ENCODE measurements at places on chromosomes 16 and 17.

DNA sequence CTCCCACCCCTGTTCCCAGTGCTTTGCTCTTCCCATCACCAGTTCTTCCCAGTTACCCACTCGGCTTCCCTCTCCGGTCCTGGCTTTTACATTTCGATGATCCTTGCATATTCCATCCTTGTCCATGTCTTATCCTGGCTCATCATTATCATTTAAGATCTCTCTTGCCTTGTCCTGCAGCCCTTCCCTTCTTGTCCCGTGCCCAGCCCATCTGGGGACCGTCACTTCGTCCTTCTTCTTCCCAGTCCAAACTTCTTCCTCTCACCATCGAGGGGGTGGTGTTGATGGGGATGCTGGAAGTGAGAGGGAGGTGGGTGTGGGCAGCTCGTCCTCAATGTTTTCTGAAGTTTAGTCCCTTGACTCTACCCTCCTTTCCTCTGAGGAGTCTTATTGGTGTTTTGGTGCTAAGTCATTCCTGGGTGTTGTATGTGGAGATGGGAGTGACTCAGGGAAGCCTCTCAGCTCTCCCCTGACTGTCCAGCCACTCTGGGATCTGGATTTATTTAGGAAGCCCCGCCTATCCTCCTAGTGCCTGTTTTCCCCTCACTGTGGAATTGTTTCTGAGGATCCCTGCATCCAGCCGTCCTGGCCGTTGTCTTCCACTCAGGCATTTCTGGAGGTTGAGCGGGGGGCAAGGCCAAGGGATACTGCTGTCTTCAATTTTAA is 975 bp downstream of the SNX29 start:
- DNase-seq, result no peak

DNA sequence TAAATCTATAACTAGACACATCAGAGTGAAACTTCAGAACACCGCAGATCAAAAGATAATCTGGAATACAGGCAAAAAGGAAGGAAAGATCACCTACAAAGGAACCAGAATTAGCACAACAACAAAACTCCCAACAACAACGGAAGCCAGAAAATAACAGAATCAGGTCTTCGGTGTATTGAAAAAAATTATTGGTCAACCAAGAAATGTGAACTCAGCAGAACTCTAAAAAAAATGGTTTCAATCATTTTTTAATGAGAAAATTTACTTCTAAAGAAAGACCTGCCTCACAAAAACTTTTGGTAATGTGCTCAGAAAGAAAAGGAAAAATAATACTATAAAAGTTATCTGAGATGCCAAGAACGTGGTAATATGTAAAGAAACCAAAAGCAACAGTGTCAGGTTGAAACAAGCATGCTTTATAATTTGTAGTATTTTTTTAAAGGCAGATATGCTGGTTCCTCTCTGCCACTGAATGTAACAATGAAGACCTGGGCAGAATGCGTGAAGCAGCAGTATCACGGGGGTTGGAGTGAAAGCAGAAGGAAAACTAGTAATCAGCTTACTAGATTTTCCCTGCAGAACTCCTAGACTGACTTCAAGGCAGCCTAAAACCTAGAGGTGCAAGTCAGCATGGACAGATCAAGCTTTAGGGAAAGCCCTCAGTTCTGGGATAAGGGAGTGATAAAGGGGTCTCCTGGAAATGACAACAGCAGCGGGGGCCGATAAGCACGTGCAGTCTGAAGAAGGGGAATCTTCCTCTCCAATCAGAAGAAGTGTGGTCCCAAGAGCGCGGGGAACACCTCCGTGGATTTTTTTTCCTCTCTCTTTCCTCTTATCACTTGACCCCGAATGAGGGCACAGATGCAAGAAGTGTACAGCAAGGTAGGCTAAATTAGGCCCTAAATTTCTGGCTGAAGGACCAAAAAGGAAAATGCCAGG is 80.9 kb upstream of the TEKT1 start:
- no peak for DNase-seq

GRCh38 chr16:1054660-1055556 is 17.6 kb upstream of the SSTR5 start:
- DNase-seq, result no peak

- DNase-seq, result no peak
These were observed 90.7 kb downstream of the SOCS1 start for GRCh38 chr16:11165349-11165748.

DNA sequence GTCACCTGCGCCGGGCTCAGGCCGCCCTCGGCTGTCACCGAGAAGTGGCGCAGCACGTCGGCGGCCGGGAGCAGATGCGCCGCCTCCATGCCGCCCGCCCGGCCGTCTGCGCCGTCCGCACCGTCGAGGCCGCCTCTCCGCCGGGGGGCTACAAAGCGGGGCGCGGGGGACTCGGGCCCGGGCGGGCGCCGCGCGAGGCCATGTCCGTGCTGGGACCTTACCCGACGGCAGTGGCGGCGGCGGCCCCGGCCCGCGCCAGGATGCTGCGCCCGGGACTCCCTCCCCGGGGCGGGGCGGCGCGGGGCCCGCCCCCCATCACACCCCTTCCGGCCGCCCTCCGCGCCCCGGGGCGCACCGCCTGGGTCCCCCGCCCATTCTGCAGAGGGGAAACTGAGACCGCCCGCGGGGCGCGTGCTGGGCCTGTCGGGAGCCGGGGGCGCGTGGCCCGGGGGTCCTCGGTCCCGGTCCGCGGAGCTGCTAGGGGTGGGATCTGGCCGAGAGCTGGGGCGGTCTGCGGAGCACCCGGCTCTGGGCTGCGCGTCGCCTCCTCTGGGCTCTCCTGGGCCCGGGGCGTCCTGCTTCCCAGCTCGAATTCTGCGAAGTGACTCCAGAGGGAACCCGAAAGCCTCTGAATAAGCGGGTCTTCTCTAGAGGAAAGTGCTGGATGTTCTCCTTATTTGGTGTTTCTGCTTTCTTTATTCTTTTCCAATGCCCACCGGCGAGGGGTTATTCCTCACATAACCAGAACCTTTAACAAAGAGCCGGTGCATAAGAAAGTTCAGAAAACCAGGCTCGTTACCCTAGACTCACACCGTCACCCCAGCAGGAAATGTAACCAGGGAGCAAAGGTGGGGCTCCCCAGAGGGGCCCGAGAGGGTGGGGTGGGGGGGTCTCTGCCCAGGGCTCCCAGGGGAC is at the start of gene ATP2A3:
ATP2A3 (minus strand) TSS at position 235 of the 915 bp plus-strand sequence; CDS start at position 89, 146 bp downstream.
- no peak for DNase-seq

GRCh38 chr16:86457501-86458148 is 52.7 kb upstream of the FOXF1 start:
- no peak for DNase-seq

GRCh38 chr16:610513-611381 is 20.0 kb upstream of the WFIKKN1 start:
- no peak for DNase-seq

DNA sequence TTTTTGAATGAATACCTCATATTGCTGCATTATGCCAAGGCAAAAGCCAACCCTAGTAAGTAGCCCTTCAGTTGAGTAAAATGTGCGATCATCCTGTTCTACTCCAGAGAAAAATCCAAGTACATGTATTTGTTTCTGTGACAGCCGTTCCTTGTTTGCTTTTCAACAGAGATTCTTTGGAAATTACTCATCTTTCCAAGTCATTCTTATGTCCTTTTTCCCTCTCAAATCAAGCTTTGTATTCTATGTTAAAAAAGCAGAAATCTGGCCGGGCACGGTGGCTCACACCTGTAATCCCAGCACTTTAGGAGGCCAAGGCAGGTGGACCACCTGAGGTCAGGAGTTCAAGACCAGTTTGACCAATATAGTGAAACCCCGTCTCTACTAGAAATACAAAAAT is 112.9 kb upstream of the HAS3 start:
- DNase-seq, result peak; percentile 43

GRCh38 chr17:4919511-4920047 is 12.5 kb upstream of the GP1BA start:
- no peak for DNase-seq

- peak; percentile 75 for DNase-seq
These were observed 299.7 kb downstream of the C16orf95 start for GRCh38 chr16:87017371-87018012.

DNA sequence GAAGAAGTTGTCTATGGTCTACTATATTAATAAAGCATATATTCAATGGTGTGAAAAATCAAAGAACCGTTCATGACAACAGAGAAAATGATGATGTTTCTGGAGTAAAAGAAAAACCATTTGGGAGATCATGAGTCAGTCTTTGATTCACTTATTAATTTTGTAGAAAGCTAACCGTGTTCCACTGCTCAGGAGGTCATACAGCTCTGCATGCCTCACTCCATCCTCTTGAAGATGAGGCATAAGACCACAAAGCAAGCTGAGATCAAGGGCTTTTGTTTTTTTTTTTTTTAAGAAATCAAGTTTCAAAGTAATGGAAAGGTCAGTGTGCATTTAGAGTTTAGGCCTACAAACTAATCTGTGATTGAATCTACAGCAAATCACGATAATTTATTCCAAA is 206.4 kb downstream of the CEP112 start:
- no peak for DNase-seq

DNA sequence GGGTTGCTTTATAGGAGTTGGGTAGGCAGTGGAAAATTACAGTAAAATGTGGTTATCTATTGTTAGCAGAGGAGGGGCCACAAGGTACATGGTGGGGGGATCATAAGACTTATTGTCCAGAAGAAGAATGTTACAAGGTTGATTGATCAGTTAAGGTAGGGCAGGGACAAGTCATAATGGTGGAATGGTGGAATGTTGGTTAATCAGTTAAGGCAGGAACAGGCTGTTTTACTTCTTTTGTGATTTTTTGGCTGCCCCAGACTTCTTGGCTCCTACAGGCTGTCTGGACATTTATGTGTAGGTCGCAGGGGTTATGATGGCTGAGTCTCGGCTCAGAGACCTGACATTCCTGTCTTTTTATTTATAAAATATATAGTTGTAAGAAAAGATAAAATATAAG is 2277.1 kb downstream of the TP53TG3F start:
- no peak for DNase-seq

DNA sequence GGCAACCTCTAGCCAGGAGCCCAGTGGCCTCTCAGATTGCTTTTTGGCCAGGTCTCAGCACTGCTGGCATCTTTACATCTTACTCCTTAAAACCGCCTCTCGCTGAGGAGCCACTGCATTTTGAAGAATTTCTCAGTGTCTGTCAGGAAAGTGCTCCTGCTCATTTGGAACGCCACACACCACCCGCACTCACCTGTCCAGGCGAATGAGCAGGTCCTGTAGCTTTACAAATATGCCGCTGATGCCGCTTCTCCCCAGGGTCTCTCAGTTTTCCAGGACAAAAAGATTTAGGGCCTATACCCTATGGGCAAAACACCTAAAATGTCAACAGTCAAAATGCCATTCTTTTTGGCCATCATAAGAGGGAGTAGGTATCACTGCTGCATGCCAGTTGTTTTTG is 22.1 kb downstream of the CYB561 start:
- no peak for DNase-seq

DNA sequence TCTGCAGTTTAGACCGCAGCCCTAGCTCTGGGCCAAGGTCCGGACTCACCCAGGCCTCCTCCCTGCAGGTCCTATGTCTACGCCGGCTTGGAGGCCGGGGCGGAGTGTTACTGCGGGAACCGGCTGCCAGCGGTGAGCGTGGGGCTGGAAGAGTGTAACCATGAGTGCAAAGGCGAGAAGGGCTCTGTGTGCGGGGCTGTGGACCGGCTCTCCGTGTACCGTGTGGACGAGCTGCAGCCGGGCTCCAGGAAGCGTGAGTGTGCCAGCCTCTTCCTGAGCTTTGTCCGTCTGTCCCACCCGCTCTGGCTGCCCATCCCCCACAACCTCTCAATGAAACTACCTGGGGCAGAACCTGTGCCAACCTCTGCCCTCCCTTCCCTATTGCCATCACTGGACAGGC is 20.1 kb downstream of the WSCD1 start:
- no peak for DNase-seq

DNA sequence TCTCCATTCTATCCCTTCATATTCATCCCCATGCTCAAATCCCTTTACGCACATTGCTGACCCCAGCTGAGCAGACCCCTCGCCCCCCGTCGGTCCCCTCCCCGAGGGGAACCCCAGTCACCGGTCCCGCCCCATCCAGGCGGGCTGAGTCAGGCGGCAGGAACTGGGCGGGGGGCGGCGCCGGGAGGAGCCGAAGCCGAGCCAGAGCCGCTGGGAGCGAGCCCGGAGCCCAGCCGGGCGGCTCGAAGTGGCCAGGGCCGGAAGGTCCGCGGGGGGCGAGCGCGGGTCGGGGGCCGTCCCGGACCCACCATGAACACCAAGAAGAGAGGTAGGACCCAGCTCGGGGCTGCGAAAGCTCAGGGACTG is 8.6 kb downstream of the RIPOR1 start:
- no peak for DNase-seq

GRCh38 chr17:36089339-36089865 is 541 bp downstream of the CCL3 start:
- no peak for DNase-seq

DNA sequence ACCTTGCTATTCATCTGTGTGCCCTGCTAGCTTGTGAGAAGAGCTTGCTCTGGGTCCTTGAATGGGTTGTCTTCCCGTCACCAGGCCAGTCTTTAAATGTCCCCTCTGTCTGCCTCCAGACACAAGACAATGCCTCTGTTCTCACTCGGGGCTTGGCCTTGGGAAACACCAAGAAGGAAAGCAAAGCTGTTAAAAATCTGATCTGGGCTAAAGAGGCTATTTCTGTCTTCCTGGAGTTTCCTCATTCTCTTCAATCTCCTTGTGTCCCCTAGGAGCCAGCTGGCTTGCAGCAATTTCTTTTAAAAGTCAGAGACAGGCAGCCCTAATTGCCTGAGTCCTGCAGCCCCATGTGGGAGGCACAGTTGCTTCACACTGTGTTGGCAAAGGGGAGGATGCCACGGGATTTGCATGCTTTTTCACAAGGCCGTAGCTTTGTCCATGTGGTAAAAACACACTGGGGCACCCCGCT is 2.5 kb downstream of the DNAI2 start:
- DNase-seq, result no peak

- no peak for DNase-seq
These were observed 21.5 kb downstream of the RPH3AL start for GRCh38 chr17:330993-331701.

GRCh38 chr16:80992676-80993293 is 13.9 kb downstream of the CMC2 start:
- DNase-seq, result no peak

GRCh38 chr16:17068524-17068923 is 402.2 kb downstream of the XYLT1 start:
- no peak for DNase-seq

- no peak for DNase-seq
These were observed 6.0 kb upstream of the NDRG4 start for GRCh38 chr16:58493756-58494431.

DNA sequence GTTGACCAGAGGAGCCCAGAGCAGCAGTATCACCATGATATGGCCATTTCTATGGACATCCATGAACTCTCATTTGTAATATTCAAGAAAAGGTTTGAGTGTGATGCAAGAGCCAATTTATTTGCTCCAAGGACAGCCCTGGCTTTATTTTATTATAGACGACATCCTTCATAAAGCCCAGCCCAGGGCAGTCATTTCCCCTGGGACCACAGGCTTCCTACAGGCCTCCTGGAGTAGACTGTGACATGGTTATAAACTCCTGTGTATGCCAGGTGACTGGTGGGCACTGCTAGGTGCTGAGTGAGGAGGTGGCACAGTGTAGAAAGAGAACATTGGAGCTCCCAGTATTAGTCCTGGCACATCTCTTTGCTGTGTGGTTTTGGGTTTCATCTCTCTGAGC is 120.9 kb downstream of the UTP18 start:
- no peak for DNase-seq

- no peak for DNase-seq
These were observed 120.4 kb upstream of the C17orf78 start for GRCh38 chr17:37255432-37255831.
